ENCODE measurements at places on chromosomes 13 and 19. TPM values are rescaled to one million over a fixed set of nuclear protein-coding genes. Genes with fewer than 3 reads are reported as not detected.

Gene TUBB4A
- not detected for total RNA-seq

Gene PRR19
- 0.85 TPM for total RNA-seq

Gene ZFP30
- 7.5 TPM for total RNA-seq

Gene PALM3
- total RNA-seq, result 25.0 TPM

Gene FPR3
- total RNA-seq, result not detected

Gene ACER1
- total RNA-seq, result not detected

- DNase-seq, result peak; percentile 46
Observed at GRCh38 chr13:102904408-102904862, 58.6 kb downstream of the ERCC5 start.

GRCh38 chr13:50747737-50748350, 95.6 kb downstream of the DLEU7 start:
- no peak for DNase-seq

GRCh38 chr19:10927730-10928562, 493 bp downstream of the YIPF2 start:
- no peak for DNase-seq

GRCh38 chr13:44195245-44195644, 178.4 kb upstream of the SERP2 start:
- DNase-seq, result no peak

GRCh38 chr19:45408830-45409556, 2.5 kb downstream of the POLR1G start:
- no peak for DNase-seq

DNA sequence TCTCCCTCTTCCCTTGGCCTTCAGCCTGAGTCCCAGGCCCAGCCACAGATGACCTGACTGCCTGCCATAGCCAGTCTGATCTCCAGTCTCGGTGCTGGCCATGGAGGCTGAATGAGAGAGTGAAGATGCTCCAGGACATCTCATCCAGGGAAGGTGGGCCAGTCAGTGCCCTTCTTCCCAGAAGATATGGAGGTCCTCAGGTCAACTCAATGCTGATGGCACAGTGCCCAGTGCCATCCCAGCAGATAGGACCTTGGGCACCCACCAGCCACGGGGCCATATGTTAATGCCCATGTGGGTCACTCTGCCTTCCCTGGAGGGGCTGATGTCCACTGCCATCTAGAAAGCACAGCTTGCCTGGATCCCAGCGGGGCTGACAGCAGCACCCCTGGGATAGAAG, 7.2 kb downstream of the VSTM2B start:
- no peak for DNase-seq

- DNase-seq, result no peak
Observed at GRCh38 chr13:90690458-90691080, 656.9 kb upstream of the MIR17HG start.

- peak; percentile 98 for DNase-seq
Observed at GRCh38 chr19:42191855-42192254, 25.6 kb downstream of the DEDD2 start.

GRCh38 chr19:15330801-15331418, 1.4 kb downstream of the BRD4 start:
- DNase-seq, result peak; percentile 18

DNA sequence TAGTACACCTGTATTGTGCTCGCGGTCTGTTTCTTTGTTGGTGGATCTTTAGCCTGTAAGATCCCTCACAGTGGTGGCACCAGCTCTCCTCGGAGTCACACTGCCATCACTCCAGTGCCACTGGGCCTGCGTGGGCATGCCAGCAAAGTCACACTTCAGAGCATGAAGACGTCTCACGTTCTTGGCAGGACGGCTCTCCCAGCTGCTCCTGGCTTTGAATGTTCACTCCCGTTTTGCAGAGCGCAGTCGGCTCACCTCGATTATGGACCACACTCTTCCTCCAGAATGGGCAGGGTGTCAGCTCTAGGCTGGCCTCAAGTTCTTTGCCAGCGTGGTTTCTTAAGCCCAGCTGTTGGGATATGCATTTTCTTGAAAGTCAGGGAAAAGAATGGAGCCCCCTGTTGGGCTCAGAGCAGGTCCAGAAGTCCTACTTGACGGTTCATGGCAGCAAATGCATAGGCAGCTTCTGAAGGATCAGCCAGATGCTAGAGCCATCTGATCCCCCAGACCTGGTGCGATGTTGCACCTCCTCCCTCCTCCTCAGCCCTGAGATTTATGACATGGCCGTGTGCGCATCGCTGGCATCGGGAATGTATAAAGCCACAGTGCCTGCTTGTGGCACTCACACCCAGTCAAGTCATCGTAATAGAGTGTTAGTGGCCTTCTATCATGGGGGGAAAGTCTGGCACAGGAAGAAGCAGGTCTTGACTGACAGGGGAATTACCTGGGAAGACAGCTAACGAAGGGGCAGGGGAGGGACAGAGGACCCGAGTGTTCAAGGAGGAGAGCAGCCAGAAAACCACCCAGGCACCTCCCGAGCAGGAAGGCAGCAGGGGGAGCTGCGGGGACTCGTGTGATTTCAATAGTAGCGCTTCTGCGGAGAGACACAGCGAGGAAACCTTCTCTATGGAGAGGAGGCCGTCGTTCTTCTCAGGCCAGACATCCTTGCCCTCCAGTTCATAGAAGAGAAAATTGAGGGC, 40.2 kb upstream of the NPAS1 start:
- DNase-seq, result no peak

DNA sequence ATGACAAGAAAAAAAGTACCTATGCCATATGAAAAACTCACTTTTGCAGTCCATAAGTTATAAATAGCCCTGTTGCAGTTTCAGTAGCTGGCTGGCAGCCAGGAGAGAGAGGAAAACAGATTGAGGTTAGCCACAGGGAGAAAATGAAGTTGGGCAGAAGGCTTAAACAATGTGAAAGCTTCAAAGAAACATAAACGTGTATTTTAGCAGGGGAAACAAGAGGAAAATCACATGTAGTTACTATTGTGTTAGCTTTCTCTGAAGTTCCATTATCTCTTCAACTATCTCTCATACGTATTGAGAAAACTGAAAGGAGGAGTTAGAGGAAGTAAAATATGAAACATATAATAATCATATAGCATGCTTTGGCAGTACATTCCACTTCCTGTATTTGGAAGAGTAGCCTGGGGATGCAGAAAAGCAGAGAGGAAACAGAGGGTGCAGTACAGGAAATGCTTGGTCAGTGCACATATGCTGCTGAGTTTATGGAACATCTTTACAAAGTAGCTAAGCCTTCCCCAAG, 1551.1 kb downstream of the EFNB2 start:
- DNase-seq, result no peak

- no peak for DNase-seq
Observed at GRCh38 chr19:11106477-11106876, 17.2 kb downstream of the LDLR start.

DNA sequence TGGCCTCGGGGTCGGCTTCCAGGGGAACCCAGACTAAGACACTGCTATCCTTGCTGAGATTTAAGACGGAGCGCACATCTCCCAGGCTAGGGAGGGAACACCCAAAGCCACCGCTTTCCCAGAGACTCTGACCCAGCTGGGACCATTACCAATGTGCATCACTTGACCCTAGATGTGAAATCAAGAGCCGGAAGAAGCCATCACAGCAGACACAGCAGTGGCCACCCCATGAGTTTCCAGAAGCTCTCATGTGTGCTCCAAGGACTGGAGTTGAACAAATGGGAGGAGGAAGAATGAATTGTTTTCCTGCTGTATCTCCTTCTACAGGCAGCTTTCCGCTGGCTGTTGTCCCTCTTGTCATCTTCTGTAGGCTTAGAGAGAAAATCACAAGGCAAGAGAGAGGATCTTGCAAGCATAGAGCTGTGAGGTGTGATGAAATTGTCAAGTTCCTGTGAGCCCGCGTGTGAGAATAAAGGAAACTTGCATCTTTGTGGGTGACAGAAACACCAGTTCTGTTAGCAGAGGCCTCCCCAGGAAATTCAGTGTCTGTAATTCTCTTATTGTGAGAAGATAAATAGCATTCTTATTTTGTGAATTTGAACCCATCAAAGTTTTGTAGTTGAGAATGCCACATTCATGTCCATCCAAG, 711.8 kb downstream of the UQCRFS1 start:
- DNase-seq, result no peak

DNA sequence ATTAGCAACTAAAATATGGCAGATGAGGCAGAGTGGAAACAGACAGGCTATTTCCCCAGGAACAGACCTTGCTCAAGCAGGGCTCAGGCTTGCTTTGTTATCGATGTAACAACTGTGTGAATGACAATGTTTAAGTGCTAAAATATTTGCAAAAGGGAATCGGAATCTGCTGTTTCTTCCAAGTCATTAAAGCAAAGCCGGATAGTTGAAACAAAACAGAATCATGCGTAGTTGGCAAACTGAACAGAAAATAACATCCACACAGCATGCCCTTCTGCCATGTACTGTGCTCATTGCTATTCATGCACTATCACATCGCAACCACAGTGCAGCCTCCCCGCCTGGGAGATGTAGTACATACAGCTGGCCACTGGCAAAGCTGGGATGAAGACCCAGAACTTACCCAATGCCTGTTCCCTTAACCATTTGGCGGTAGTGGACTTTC, 799.1 kb downstream of the DIAPH3 start:
- no peak for DNase-seq

Measured in PC-9 (cell line).